Uterus (tissue), 4 donors: ENCODE measurements at places on chromosomes 4 and X. TPM values are rescaled to one million over a fixed set of nuclear protein-coding genes. Genes with fewer than 3 reads are reported as not detected.

DNA sequence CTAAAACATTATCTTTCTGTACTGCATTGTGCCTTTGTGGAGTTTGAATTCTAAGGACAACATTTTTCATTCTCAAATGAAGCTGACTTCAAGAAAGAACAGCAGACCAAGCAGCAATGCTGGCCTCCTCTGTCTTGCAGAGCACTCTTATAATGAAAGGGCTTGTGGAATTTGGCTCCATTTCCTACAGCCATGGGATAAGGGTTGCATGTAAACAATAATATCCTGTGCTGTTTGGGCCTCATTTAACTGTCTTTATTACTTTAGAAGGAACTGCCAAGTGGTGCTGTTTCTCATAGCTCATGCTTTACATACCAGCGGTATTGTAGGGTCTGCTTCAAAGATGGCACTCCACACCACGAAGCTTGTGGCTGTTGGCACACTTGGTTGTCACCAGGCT, 111.4 kb upstream of the EOLA2 start:
- no peak for DNase-seq

DNA sequence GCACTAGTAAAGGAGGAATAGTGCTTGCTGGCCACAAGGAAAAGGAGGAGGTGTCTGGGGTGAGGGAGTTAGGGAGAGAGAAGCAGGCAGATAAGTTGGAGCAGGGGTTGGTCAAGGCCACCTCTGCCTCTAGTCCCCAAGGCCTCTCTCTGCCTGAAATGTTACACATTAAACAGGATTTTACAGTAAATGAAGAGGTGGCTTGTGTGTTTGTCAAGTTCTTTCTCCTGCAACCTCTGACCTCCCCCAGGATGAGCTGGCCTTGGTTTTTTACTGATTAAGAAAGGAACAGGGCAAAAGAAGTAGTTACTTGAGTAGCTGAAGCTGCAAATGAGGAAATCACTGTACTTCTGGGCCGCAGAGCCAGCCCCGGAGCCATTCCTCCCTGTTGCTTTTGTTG, 2.0 kb downstream of the GJB1 start:
- no peak for DNase-seq

DNA sequence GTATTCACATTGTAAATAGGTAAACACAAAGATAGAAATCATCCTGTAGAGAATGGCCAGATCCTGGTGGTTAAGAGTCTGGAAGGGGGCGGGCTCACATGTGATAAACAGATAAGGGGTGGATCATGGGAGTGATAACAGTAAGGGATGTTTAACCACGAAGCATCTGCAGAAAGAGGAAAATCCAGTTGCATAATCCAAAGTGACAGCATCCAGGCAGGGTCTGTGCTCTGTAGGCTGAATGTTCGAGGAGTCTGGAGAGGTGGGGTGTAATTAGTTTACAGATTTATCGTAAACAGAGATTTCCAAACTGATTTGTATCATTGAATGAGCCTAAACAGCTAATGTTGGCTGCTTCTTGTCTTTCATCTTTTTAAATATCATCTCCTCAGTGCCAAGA, 1009.8 kb upstream of the SLIT2 start:
- no peak for DNase-seq

LRIT3 gene
- 0.27 TPM for total RNA-seq
